Stimulated activated naive CD4-positive, alpha-beta T cell (primary cell): ENCODE measurements at places on chromosomes 16 and 17.
A peak's percentile ranks its signal among the peaks of the same experiment; 100 is the strongest.

GRCh38 chr16:88060524-88061219, 109.4 kb downstream of the BANP start:
- DNase-seq = no peak

DNA sequence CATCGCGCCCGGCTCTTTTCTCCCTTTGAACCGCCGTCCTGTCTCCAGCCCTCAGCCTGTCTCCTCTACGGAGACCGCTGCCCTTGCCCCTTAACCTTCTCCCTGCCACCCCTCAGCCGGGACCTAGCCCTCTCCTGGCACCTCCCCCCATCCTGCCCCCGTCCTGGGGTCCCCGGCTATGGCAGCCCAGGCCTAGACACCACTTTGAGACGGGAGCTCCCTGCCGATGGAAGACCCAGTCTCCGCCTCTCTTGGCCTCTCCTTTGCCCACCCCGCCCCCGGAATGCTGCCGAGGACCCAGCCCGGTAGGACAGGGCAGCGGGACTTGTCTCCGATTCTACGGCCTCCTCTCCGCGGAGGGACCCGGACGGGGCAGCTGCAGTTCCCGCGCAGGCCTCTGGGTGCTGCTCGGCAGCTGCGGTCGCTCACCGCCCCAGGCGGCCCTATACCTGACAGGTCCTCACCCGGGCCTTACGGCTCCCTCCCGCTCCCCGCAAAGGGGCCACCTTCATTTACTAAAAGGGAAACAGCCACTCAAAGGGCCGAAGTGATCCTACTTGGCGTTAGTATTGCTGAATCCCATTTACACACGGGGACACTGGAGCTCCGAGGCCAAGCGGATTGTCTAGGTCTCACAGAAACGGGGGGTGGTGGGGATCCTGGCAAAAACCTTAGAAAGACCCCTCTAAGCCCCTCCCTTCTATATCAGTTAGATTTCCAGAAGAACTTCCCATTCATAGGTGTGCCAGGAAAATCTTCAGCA, 32.6 kb upstream of the TAC4 start:
- no peak for DNase-seq

- no peak for DNase-seq
Observed at GRCh38 chr17:2034806-2035540, 5.0 kb downstream of the DPH1 start.

GRCh38 chr17:58210922-58211321, 8.1 kb downstream of the MKS1 start:
- DNase-seq = no peak

DNA sequence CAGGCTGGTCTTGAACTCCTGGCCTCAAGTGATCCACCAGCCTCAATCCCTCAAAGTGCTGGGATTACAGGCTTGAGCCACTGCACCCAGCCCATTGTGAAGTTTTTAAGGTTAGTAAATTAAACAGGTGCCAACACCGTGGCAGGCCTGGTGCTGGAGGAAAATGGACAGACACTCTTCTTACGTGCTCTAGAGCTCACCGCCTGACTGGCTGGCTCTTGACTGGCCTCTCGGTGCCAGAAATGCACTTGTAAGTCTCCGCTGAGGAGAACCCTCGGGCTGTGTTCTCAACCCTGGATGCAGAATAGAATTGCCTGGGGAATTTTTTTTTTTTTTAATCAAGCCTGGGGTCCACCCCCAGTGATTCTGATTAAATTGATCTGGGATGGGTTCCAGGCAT, 10.3 kb upstream of the HAS3 start:
- DNase-seq = no peak

GRCh38 chr17:11302401-11303186, 61.6 kb downstream of the SHISA6 start:
- DNase-seq = no peak

DNA sequence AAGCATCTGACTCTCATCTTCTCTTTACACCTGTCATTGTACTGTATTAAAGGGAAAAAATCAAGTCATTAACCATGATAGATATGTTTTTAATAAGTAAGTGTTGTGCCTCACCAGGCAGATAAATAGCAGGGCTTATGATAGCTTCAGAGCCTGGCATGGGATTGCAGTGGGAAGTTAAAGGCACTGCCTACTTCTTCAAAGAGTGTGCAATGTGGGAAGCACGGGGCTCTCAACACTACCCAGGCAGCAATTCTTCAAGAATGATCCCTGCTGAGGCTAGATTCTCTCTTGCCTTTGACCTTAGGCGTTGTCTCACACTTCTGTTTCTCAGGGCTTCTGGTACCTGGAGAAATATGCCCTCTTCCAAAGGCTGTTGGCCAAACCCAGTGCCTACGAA, 297.3 kb downstream of the MAF start:
- DNase-seq = no peak

GRCh38 chr17:76404976-76405563, 20.7 kb downstream of the SPHK1 start:
- DNase-seq = no peak

GRCh38 chr17:47675380-47676198, 18.4 kb upstream of the TBKBP1 start:
- DNase-seq = no peak

DNA sequence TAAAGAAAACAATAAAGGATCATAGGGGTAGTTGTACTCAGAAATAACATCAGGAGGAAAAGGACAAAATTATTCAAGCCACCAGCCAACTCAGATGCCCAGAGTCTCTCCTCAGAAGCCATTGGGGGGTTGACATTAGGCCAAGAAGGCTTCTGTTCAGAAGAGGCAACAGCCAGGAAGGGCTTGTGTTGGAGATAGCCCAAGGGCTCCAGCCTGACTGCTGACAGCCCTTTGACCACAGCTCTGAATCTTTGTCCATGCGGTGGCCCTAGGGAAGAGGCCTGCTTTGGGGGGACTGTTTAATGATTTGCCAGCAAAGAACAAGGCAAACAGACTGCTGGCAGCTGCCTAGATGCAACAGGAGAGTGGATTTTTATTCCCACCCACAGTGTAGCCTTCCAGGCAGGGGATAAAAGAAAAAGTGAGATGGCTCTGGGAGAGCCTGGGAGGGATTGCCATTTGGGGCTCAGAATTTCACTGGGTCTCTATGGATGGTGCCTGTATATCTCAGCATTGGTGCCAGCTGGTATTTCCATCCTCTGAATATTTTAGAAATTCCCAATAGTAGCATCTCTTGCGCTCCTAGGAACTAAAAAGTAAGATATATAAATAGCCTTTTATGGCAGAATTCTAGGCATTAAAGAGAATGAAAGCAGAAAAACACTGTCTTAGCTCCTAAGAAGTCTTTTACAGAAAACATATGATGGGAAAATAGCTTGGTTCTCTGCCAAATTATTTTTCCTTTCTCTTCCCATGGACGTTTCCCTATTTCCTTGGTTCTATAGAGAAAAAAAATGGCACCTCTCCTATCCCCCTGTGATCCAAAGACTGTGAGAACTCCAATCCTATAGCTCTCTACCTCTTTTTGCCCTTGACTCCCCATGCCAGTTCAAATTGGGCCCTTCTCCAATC, 29.4 kb upstream of the SUPT4H1 start:
- DNase-seq = no peak

GRCh38 chr16:82055728-82056549, 20.9 kb downstream of the HSD17B2 start:
- no peak for DNase-seq

DNA sequence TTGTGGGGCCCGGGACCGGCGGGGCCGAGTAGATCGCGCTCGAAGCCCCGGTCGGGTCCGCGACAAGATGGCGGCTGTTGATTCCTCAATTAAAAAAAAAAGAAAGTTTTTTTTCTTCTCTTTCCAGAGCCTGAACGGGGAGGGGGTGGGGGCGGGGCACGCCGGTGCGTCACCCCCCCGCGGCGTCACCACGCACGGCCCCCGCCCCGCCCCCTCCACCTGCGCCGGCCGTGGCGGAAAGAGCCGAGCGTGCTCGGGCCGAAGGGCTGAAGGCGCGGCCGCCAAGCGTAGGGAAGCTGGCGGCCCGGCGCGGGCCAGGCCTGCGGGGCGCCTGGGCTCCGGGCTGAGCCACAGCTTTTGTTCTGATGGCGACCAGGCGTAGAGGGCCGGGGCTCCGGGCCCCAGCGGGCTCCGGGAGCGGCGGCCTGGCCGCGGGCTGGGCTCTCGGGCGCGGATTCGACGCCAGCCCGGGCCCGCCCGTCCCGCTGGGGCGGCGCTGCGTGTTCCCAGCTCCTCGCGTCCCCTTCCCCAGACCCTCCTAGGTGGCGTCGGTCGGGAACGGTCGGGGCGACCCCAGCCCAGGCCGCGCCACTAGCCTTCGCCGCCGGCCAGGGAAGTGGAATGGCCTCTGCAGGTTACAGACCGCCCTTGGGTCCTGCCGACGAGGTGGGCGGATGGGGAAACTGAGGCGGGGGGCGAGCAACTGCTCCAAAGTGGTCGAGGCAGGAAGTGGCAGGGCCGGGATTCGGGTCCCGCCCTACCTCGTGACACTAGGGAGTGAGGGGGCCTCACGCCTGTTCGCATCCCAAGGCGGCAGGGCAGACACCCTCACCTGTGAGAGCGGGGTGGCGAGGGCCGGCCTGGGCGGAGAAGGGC, at the start of gene CREBBP:
CREBBP (minus strand) TSS at position 91 of the 876 bp plus-strand sequence. CDS start 797 bp downstream, outside the sequence.
- peak; percentile 90 for DNase-seq

DNA sequence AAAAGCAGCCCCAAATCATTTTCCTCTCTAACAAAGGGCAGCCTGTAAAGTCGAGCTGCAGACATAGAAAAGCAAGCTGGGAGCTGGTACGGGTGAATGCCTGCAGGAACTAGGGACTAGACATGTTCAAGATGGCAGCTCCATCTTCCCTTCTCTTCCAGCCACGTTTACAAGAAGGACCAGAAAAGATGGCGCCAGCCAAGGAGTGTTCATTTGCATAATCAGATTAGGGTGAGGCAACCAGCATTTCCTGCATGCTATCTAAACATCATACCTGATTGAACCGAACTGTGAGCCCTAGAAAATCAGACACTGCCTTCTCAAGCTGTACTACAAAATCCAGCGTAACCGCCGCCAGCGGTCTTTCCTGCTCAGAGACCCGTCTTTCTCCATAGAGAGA, 896.8 kb downstream of the CDH11 start:
- DNase-seq = no peak

GRCh38 chr17:57918017-57918895, 37.0 kb downstream of the CUEDC1 start:
- DNase-seq = no peak

GRCh38 chr17:28916302-28916934, 13.5 kb upstream of the DHRS13 start:
- peak; percentile 48 for DNase-seq

- no peak for DNase-seq
Observed at GRCh38 chr17:67554634-67555033, 163.1 kb upstream of the NOL11 start.

DNA sequence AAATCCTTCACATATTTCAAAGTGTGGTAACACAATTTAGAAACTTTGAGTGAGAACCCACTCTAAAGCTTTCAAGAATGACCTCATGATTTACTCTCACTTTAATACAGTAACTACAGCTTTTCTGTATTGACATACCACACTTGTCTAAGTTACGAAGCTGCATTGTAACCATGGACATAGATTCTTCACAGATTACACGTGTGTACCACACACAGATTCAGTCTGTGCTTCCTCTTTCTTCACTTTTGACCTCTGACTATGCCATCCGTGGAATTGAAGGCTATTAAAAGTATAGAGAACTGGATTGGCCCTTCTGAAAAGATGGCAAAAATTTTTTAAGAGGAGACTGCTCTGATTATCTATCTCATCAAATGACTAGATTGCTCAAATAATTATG, 172.7 kb downstream of the TANC2 start:
- no peak for DNase-seq

GRCh38 chr17:55717898-55718735, 4.5 kb downstream of the TMEM100 start:
- DNase-seq = peak; percentile 11

DNA sequence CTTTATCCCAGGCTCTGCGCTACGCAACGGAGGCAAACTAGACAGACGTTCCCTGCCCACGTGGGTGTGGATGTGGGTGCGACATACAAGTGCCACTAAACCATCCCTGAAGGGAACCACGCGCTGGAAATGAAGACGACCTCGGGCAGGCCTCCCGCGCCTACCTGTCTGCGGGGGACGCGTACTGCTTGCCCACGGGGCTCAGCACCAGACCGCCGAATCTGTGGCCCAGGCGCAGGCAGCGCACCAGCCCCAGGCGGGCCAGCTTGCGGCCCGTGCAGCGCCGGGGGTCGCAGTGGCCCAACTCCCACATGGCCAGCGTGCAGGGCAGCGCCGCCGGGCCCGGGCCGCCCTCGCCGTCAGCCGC, 480 bp downstream of the TSR3 start:
- DNase-seq = no peak

GRCh38 chr16:15643946-15644250, 944 bp upstream of the MARF1 start:
- DNase-seq = no peak

- DNase-seq = no peak
Observed at GRCh38 chr16:26700250-26700649, 366.5 kb upstream of the C16orf82 start.
